ENCODE measurements at places on chromosomes 16 and 17.
A peak's percentile ranks its signal among the peaks of the same experiment; 100 is the strongest.

DNA sequence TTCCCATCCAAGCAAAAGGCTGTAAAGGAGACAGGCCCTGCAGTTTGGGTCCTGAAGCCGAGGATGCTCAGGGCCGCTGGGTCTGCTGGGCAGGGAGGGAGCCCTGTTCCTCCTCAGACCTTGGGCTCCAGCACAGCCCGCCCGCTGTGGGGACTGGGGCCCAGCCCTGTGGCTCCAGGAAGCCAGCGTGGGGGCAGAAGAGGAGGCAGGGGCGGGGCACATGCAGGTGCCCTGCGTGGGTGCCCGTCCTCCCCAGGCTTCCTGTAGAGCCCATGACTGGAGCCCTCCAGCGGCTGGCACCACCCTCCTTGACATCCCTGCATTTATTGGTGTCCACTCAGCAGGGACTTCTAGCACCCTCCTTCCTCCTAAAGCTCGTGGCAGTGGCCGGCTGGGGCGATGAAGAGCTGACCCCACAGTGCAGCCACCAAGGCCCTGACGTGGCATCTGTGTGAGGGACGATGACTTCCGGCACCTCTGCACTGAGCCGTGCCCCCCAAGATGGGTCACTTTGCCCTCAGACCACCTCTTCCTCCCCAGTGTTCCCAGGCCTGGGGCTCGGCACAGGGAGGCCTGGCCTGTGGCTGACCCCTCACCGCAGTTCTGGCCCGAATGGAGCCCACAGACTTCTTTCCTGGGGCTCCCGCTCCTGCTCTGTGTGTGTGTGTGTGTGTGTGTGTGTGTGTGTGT lies 9.9 kb downstream of the PRSS27 start:
- DNase-seq = no peak

- DNase-seq = no peak
These were observed 12.9 kb upstream of the MAP2K3 start for GRCh38 chr17:21271454-21272183.

- no peak for DNase-seq
These were observed 21.3 kb downstream of the OTOA start for GRCh38 chr16:21685034-21685455.

- DNase-seq = no peak
These were observed 19.8 kb upstream of the MAP3K14 start for GRCh38 chr17:45336390-45337182.

DNA sequence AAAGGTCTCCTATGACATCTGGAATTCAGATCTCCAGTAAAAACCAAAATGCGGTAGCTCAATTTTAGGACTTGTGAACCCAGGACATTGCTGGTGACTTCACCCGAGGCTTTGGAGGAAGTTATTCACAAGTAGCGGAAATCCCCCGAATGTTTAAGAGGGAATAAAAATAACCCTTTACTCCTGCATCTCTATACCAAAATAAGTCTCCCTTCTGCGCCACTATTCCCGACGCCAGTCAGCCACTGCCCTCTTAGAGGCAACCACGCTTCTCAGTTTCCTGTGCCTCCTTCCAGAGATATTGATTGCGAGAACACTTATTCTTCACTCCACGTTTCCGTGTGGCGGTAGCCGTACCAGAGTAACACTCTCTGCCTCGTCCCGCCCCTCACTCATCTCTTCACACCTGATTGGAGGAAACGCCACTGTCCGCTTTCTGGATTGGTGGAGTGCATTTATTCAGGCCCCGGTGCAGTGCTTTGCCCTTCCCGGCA lies 27.4 kb downstream of the EMP2 start:
- peak; percentile 11 for DNase-seq

DNA sequence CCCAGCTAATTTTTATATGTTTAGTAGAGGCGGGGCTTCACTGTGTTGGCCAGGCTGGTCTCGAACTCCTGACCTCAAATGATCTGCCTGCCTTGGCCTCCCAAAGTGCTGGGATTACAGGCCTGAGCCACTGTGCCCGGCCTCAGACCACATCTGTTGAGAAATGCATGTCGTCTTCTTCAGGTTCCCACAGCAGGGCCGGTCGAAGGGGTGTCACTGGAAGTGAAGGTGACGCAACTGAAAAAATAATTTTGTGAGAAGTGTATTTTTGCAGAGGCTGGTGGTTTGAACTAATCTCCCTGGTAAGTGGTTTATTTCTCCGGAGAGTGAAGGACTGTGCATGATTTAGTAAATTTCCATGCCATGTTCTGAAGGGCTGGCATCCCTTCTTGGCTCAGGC lies 33.4 kb upstream of the IL34 start:
- no peak for DNase-seq

- DNase-seq = no peak
These were observed 9.9 kb downstream of the ITGB4 start for GRCh38 chr17:75731086-75731715.

GRCh38 chr17:44983563-44983962 lies 15.5 kb upstream of the C1QL1 start:
- no peak for DNase-seq

GRCh38 chr16:54931120-54932014 lies 702 bp downstream of the IRX5 start:
- DNase-seq = no peak

DNA sequence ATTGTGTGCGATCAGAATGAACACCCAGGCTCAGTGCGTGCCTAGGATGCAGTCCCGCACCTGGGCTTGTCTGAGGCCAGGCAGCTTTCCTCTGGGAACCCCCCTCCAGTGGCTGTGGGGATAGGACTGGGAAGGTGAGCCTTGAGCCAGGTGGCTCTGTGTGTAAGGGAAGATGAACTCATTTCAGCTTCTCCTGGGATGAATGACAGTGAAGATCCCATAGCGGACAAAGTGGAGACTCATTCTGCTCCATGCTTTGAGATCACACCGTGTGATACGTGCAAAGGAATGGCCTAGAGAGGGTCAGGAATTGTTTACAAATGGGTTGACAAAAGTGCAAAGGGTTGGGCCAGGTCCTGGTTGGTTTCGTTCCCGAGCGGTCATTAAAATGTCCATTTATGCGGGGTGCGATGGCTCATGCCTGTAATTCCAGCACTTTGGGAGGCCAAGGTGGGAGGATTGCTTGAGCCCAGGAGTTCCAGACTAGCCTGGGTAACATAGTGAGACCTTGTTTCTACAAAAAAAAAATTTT lies 15.8 kb downstream of the GPRC5C start:
- DNase-seq = no peak

GRCh38 chr17:1882836-1883235 lies 53.0 kb downstream of the RPA1 start:
- peak; percentile 9 for DNase-seq

GRCh38 chr17:72539981-72540897 lies 419.4 kb downstream of the SOX9 start:
- DNase-seq = peak; percentile 27

DNA sequence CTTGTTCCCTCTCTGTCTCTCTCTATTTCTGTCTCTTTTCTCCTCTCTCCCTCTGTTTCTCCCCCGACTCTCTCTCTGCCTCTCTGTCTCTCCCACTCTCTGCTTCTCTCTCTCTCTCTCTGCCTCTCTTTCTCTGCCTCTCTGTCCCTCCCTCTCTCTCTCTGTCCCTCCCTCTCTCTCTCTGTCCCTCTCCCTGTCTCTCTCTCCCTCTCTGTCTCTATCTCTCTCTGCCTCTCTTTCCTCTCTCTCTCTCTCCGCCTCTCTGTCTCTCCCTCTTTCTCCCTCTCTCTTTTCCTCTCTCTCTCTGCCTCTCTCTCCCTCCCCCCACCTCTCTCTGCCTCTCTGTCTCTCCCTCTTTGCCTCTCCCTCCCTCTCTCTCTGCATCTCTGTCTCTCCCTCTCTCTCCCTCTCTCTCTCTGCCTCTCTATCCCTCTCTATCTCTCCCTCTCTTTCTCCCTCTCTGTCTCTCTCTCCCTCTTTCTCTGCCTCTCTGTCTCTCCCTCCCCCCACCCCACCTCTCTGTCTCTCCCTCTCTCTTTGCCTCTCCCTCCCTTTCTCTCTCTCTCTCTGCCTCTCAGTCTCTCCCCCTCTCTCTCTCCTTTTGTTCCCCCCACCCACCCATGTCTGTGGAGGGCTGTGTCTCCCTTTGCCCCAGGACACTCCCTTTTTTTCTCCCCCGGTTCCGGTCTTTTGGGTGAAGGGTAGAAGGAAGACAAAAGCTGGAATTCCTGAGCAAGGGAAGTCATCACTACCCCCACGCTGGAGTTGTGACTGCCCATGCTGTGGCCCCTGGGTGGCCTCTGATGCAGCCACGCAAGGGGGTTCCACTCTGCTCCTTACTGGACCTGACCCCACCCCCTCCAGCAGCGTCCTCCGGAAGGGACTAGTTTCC lies 27.1 kb upstream of the MGAT5B start:
- no peak for DNase-seq

DNA sequence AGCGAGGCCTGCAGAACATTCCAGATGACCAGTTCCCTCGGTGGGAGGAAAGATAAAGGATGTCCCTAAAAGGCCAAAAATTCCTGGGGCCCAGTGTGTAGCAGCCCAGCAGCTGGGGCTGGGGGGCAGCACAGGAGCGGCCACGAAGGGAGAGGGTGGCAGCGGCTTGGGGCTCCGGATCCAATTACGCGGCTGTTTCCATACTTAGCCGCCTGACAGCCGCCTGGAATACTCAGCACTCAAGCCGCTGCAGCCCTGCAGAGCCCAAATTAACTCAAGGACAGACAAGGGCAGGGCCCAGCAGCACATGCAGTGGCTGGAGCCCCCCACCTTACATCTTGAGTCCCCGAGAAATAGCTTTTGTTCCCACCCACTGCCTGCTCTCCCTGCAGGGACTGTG lies 1.3 kb downstream of the SRL start:
- DNase-seq = no peak

- no peak for DNase-seq
These were observed 3.1 kb upstream of the C17orf58 start for GRCh38 chr17:67999291-67999911.

DNA sequence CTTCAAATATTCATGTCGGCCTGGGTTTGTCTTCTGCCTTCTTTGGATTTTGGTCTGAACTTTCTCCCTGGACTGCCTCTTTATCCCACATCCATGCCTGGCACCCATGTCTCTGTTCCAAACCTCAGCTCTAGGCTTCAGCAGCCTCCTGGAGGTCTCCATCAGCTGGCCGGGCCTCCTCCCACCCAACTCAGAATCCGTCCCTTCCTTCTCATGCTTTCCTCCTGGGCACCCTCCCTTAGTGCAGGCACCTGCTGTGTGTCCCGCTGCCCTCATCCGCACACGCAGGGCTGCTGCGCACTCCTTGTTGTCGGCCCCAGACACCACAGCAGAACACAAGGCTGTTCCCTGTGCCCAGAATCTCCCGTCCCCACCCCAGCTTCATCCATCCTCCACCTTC lies 14.0 kb downstream of the LDHD start:
- no peak for DNase-seq

DNA sequence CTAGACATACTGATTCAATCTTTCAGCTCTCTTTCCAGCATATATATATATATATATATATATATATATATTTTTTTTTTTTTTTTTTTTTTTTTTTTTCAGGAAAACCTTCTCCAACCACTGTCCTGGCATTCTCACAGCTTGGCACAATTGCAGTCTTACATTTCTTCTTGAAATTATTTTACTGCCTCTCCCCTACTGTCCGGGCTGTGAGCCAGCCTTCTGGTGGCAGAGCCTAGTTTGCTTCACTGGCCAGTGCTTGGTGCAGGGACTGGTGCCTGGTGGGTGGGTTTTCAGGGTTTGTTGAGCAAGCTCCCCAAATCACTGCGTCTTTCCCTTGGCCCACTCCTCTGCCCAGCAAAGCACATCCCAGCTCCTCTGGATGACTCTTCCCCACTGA lies 28.5 kb downstream of the PRSS54 start:
- DNase-seq = no peak

- no peak for DNase-seq
These were observed 2.5 kb downstream of the RSL1D1 start for GRCh38 chr16:11848842-11849241.

DNA sequence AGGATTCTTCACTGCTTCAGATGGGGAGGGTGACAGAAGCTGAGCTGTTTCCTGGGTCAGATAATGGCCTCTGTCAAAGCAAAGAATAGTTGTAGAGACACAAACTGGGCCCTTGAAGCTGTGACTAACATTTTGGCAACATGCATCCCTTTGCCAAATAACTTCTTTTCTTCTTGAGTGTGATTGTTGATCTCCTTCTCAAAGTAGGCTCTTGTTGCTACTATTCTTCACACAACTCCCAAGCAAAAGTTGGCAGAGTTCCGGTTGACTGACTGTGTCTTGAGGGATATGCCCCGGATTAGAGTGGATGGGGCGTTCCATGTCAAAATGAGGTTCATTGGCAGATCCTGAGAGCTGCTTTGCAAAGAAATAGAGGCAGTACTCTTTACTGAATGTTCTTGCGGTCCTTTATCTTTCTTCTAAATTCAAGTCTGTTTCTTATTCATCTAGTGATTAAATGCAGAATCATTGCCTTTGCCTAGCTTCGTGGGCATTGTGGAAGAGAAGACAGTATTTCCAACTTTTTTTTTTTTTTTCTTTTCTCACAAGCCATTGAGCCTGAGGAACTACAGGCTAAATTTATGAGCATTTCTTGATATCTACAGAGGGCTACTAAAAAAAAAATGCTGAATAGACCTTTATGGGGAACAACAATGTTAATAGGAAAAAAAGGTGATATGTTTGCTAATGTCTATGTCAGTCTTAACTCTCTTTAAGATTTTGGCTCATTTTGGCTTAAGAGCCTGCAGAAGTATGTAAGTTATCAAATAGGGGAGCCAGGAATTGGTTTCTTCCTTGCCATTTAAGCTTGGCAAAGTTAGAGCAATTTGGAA lies 5.8 kb downstream of the WIPF2 start:
- DNase-seq = no peak

- DNase-seq = no peak
These were observed 2.7 kb downstream of the WDR45B start for GRCh38 chr17:82645516-82645915.

DNA sequence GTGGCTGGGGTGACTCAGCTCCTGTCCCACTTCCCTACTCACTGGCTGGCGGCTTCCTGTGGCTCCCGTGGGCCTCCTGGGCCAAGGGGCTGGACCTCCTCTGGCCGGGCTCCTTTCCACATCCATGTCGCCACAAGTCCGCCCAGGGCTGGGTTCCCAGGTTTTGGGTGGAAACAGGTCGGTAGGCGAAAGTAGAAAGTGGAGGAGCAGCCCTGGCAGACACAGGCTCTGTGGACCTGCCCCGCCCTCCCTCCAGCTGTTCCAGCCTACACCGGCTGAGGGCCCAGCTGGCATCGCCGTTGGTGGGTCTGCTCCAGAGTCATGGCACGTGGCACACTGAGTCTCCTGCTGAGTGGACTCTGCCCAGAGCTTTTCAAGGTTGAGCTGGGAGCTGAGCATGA lies 28.7 kb downstream of the GSE1 start:
- no peak for DNase-seq

- no peak for DNase-seq
These were observed 78.4 kb downstream of the ANKFN1 start for GRCh38 chr17:56231693-56232092.

DNA sequence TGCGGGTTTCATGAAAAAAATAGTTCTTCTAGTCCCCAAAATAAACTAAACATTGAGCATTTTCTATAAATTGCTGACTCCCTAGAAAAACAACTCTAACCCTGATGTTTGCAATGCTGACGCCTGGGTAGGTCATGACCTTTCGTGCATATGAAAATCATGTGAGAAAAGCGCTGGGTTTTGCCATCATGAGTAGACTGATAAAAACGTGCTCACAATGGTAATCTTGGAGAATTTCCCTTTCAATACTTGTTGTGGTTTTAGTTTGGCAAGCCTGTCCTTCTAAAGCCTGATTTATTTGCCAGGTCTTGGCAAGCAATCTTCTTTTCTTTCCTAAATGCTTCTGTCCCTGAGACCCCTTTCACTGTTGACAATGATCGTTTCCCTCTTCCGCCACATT lies 4.0 kb upstream of the CLEC10A start:
- no peak for DNase-seq

GRCh38 chr16:48558371-48558841 lies 51.6 kb downstream of the N4BP1 start:
- no peak for DNase-seq

Measured in activated CD4-positive, alpha-beta T cell treated with anti-CD3 and anti-CD28 coated beads for 1 hour (primary cell).